Non-pigmented ciliary epithelial cell (primary cell): ENCODE measurements at places on chromosomes 16 and 17.
A peak's percentile ranks its signal among the peaks of the same experiment; 100 is the strongest.

DNA sequence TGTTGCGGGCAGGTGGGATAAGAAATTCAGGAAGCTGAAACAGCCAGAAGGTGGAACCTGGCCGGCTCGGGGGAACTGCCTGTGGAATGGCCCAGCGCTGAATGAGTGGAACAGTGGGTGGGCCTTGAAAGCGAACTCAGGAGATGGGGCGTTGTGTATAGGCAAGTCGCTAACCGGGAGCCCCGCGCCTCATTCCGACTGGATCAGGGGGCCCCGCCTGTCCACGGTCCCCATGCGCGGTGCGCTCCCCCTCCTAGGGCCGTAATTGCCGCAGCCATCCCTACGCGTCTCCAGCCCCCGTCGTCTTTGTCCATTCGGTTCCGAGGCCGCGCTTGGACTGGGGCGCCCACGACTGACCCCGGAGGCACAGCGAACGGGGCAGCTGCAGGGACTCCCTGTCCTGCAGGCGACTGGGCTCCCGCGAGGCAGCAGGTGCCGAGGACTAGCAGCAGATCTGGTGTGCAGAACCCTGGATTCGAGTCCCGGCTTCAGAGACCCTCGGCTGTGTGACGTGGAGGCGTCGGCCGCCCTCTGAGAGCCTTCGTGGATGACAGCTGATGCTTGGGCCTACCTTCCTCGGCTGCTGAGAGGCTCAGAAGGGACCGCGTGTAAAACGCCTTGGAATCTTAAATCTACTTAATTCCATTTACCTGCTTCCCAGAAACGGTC, 10.9 kb upstream of the CA4 start:
- DNase-seq: no peak

- peak; percentile 31 for DNase-seq
These were observed 95.5 kb downstream of the PMP22 start for GRCh38 chr17:15169676-15170075.

GRCh38 chr17:64099543-64099942, 30.4 kb downstream of the ERN1 start:
- no peak for DNase-seq

DNA sequence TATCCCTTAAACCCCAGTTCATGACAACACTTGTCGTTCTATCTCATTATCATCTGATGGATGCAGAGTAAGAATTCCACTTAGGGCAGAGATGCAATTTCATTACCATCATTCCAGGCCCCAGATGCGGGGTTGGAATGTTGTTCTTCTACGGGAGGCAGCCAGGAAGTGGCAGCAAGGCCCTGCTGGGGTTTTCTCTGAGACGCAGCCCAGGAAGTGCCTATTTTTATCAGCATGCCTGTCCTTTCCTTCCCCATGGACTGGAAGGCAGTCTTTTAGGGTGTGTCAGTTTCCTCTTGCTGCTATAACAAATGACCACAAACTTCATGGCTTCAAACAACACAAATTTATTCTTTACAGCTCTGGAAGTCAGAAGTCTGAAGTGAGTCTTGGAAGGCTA, 246.6 kb upstream of the DYNLRB2 start:
- DNase-seq: no peak

DNA sequence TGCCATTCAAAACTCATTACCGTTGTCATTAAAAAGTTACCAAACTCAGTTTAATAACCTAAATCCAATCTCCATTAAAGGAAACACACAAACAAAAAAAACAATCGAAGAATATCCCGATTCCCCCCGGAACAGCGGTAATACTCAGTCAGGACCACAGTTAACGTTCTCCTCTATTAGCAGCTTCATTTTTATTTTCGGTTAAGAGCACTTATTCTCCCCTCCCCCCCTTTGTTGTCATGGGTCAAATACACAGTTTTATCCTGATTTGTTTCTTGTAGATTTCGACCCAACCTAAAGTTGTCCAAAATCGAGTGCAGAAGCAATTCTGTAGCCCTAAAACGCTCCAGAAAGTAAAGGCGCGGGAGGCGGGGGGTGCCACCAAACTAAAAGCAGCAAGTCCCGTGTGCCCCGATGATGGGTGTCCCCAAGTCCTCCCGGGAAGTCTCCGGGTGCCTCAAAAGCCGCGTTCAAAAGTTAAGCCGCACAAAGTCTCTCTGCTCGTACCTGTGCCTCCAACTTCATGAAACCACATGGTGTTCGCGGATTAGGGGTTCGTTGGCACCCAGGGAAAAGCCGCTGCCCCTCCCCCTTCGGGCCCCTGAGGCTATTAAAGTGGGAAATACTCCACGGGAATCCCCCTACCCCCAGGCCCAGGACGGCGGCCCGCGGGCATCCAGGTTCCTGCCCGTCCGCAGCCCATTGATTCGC, 996 bp downstream of the SUMO2 start:
- no peak for DNase-seq
